Myocyte (in vitro differentiated cells): ENCODE measurements at places on chromosomes 3 and 15. TPM values are rescaled to one million over a fixed set of nuclear protein-coding genes. Genes with fewer than 3 reads are reported as not detected.

DNA sequence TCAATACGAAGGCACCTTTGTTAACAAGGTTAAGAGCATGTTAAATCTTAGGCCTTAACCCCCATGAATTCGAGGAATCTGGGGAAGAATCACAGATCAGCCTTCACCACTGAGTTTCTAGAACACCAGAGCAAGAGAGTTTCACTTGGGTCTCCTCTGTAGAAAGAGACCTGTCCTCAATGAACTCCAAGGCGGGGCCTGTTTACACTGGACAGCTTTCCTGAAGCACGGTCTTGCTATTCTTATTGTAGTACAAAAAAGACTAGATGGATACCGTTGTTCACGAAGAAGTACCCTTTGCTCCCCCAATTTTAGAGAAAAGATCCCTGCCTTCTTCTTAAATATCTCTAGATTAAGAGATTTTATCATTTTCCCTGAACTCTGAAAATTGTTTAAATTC is 64.9 kb downstream of the USF3 start:
- no peak for DNase-seq

- no peak for DNase-seq
Measured at GRCh38 chr3:151639418-151639740, 94.3 kb upstream of the AADACL2 start.

Gene CFAP100
- total RNA-seq, result not detected in 2 replicates

- peak; percentile 26 for DNase-seq
Measured at GRCh38 chr3:192570821-192571791, 156.2 kb downstream of the FGF12 start.

Gene SERPINI1
- 1.6 and 2.5 TPM in 2 replicates for total RNA-seq

GRCh38 chr3:12541625-12542024 is 3.7 kb downstream of the MKRN2OS start:
- DNase-seq, result no peak

DNA sequence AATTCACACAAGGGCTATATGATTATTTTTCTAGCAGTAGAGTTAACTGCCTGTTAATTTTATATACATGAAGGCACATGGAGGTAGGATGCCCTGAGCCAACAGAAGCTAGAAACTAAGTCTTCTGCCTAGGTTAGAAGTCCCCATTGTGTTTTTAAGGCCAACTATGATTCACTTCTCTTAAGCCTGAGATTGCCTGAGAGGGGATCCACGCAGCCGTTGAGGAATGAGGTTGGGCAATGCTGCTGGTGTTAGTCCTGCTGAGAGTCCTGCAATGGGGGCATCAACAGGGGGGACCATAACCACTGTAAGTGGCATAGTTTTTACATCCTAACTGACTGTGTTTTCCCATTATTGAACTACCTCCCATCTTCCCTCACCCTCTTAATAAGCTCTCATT is 60.1 kb upstream of the PFN2 start:
- DNase-seq, result no peak

Gene GCSAM
- not detected in 2 replicates for total RNA-seq

Gene CLDN18
- not detected in 2 replicates for total RNA-seq

GRCh38 chr3:71616571-71617021 is 33.1 kb upstream of the FOXP1 start:
- DNase-seq, result no peak

Gene GRM7
- total RNA-seq, result not detected in 2 replicates

DNA sequence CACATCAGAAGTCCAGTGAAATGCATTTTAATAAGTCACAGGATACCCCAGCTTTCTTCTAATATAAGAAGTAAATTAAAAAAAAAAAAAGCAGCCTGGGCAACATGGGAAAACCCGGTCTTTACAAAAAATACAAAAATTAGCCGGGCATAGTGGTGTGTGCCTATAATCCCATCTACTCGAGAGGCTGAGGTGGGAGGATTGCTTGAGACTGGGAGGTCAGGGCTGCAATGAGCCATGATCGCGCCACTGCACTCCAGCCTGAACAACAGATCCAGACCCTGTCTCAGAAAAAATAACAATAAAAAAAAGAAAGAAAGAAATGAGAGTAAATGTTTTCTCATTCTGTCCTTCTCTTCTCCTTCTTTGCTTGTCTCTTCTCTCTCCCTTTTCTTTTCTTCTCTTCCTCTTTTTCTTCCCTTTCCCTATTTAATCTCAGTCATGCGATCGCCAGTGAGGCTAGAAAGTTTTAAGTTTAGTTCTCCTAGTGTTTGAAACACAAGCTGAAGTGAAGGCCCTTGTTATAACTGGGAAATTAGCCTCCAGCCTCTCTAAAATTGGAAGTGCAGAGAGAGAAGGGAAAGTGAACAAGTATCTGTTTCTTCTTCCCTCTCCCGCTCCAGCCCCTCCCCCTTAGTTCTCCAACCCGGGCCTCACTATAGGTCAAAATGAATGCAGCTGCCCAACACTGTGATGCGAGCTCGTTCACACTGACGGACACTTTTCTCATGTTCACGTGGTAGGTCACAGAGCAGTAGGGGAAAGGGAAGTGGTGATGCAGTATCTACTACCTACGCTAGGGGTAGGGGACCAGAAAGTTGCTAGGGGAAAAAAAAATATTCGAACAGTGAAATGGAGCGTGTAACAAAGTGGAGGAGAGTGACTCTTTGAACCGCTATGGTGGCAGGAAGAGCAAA is 23.5 kb upstream of the TSC22D2 start:
- DNase-seq, result no peak

GRCh38 chr15:64901141-64901540 is 10.6 kb upstream of the ANKDD1A start:
- DNase-seq, result no peak

DNA sequence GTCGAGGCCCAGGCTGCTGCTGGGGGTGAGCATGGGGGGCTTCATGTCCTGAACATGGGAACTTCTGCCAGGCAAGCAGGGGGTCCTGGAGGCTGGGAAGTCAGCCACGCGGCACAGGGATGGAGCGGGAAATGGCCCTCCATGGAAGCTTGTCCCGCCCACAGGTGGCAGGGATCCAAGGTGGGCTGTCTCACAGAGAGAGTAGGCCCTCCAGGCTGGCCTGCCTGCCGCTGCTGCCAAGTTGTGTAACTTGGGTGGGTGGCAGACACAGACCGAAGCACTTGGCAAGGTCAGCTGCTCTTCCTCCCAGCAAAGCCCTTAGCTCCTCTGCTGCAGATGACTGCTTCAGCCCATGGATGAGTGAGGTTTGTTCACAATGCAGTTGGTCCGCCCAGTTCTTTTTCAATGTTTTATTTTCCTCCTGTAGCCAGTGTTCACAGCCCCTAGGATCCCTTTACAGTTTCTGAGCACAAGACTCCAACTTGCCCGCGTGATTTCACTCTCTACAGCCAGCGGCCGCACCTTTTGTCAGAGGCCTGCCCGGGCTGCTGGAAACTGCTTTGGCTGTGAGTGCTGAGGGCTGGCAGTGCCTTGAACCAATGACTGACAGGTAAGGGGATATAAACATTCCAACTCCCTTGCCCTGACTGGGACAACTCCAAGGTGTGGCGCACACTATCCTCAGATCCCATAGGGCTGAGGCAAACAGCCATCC is 26.7 kb downstream of the HCN4 start:
- no peak for DNase-seq

Gene GAP43
- total RNA-seq, result 0.16 TPM in 2 replicates
